EH (cell line): ENCODE measurements at places on chromosomes 11 and 22.

DNA sequence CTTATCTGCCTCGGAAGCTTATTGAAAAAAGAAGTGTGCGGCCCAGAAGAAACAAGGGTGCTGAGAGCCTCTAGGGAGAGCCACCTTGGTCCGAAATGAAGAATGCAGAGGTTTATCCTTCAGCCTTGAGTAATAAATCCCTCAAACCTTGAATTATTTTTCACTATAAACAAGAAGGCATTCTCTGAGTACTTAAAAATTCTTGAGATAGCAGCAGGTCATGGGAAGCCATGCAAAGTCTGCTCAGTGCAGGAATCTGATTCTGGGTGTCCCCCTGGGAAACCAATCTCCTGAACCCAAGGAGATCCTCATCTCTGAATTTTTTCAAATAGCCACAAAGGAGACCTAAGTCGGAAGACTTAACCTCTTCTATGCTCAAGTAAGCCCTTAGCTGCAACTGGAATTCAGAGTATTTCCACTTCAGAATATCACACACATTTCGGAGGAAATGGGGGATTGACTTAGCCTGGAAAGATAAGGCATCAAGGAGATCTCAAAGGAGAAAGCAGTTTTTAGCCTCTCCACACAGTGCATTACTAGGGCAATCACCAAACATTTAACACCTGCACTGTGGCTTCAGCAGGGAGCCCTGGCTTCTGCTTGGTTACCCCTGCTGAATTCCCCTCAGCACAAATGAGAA, 365.0 kb downstream of the ETS1 start:
- DNase-seq = peak; percentile 35

DNA sequence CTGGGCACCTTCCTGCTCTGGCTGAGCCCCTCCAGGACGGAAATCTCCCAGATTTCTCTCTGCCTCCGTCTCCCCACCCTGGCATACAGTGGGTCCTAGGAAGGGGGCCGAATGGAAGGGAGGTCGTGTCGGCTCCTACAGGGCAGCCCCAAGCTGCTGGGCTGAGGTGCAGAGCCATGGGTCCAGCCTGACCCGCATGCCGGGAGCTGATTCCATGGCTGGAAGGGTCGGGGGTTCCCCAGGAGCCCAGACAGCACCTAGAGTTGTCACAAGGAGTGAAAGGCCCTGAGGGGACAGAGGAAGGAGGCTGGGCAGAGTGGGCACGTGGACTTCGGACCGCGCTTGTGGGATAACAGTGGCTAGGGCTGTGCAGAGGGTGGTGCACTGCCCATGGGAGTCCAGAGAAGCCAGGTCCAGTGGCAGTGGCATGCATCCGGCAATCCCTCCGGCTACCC, 16.5 kb downstream of the CCND1 start:
- DNase-seq = no peak

DNA sequence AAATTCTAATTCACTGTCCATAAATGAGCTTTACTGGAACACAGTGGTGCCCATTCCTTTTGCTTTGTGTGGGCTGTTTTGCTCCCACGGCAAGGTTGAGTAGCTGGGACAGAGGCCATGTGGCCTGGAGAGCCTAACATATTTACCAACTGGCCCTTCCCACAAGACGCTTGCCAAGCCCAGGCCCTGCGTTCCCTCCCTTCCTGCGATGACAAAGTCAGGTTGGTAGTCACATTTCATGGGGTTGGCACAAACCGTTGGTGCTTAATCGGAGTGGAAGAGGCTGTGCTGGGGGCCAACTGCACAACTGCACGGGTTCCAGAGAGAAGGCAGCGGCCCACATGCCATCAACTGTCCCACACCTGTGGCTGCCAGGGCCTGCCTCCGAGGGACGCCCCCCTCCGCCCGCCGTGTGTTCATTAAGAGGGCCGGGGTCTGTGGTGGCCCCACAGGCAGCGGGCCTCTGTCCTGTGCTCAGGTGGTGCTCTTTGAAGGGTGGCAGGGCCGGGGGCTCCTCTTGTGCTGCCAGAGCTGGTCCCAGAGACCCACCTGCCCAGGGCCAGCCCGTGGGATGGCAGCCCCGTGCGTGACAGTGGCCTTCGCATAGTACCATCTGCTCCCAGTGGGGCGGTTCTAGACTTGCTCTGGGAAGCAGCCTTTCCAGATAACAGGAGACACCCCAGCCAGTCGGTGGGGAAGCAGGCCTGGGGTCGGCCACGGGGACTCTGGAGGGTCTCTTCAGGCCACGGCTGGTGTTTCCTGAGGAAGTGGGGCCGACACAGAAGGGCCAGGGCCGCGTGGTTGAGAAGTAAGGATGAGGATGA, 81.5 kb upstream of the CLDN5 start:
- no peak for DNase-seq

GRCh38 chr22:34914846-34915245, 151.1 kb upstream of the ISX start:
- DNase-seq = peak; percentile 2

DNA sequence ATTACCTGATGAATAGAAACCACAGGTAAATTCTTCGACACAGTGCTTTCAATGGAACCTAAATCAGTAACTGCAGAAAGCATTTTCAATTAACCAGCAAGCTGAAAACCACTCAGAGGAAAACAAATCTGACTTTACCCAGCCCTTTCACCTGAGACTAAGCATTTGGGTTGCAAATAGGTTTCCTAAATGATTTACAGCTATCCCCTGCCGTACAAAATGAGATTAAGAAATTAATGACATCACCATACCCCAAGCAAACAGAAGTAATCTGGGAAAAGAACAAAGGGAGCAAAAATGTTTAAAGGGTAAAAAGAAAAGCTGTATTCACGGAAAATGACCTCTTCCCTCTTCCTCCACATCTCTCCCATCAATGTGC, 584 bp downstream of the NOX4 start:
- no peak for DNase-seq

DNA sequence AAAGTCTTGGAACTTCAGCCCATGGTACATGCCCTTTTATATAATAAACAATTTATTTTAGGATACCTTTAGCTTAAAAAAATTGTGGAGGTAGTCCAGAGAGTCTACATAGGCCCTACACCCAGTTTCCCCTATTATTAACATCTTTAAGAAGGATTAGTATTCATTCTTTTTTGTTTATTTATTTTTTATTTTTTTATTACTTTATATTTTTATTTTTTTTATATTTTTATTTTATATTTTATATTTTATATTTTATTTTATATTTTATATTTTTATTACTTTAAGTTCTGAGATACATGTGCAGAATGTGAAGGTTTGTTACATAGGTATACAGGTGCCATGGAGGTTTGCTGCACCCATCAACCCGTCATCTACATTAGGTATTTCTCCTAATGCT, 15.9 kb upstream of the ABTB2 start:
- no peak for DNase-seq

- DNase-seq = no peak
Measured at GRCh38 chr11:114277637-114278341, 18.4 kb upstream of the NNMT start.

- peak; percentile 41 for DNase-seq
Measured at GRCh38 chr11:93132836-93133235, 65.0 kb downstream of the SLC36A4 start.
